ENCODE measurements at places on chromosomes 2 and 18.

DNA sequence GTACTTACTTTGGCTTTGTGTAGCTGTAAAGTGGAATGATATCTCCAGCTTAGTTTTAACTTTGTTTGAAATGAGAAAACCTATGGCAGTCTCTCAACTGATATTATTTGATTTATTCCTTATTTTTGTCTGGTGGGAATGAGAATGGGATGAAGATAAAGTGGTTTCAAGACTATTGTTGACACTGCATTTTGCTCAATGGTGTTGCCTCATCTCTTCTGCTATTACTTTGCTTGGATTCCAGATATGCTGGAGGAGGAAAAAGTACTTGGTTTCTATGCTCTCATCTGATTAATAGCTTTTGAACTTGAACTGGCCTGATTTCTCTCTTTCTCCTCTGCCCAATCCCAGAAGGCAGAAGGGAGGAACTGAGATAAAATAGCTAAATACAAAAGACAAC, 198.2 kb downstream of the CTNNA2 start:
- DNase-seq, result no peak

DNA sequence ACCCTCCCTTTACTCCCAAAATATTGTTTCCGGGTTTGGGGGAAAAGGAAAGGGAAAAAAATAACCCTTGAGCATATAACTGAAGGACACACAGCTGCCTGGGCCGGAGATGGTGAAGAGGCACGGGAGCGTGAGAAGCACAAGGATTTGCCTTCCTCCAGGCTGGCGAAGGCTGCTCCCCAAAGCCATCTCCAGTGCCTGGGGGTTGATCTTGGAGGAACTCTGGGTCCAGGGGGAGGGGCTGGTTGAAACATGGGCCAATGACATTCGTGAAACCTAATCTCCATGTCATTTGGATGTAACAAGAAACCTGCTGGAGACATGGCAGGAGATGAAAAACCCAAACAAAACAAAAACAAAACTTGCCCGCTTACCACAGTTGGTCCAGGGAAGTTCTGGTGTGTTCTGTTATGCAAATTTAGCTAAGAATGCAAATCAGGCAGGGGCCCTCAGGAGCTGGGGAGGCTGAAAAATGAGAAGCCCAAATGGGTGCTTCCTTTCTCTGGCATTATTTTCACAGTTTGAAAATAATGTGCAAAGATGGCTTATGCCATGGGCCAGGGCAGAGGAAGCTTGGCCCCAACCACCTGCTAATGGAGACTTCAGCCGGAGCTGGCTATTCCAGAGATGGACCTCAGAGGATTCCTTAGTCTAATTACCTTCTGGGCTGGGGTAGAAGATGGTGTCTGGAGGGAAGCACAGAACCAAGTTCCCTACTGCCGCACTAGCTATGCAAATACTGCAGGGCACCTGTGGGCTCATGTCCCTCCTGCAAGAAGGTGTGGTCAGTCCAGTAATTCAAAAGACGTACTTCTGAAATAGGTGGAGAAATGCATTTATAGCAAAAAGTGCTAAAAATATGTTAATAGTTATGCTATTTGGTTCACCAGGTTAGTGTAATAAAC, 180.9 kb downstream of the BCL2 start:
- DNase-seq, result no peak

DNA sequence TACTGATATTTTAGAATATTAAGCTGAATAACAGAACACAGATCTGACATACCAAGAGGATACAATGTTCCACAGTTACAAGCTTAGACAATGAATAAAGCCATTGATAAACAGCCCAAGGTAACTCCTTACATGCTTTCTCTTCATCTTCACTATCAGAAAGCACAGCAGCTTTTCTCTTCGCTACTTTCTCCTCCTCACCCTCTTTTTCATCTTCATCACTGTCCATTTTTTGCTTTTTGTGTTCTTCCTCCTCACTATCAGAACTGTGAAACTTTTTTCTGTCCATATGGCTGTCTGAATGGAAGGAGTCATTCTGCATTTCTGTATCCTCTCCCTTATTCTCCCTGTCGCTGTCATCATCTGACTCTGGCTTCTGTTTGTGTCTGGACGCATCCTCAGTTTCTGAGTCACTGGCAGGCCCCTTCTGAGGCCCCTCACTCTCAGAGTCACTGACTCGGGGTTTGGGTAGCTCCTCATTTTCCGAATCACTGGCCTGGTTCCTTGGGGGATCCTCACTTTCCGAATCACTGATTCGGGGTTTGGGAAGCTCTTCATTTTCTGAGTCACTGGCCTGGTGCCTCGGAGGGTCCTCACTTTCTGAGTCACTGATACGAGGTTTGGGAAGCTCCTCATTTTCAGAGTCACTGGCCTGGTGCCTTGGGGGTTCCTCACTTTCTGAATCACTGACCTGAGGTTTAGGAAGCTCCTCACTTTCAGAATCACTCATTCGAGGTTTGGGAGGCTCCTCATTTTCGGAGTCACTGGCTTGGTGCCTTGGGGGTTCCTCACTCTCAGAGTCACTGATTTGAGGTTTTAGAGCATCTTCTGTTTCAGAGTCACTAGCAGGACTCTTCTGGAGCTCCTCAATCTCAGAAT, 21.5 kb downstream of the IWS1 start:
- no peak for DNase-seq

DNA sequence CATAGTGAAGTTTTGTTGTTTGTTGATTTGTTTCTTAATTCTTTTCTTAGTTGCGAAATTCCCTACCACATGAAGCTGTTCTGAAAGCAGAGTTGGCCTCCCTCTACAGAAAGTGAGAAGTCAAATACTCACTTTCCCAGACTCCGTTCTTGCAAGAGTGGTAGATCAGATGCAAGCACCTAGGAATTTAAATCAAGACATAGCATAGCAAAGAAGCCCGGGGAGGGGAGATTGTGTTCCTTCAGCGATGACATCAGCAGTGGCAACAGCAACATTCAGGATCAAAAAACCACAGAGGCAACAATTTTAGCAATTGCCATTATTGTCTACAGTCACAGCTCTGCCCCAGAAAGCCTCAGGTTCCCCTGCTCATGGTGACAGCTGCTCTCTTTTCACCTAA, 580.0 kb downstream of the RNF144A start:
- DNase-seq, result no peak

DNA sequence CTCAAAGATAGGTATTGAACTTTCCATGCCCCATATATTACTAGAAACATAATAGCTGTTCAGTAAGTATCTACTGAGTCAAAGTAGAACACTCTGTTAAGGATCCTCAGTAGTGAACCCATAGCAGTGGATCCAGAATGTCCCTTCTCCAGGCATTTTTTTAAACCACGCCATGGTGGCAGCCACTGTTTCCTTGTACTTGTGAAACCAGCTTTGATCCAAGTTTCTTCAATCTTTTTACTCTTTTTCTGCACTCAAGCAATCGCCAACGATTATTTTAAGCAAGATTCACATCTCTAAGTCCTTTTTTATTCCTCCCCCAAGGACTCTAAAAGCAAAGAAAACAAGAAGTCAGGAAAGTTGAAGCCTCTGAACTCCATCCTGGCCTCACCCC, 291.2 kb upstream of the SLC14A2 start:
- no peak for DNase-seq

- peak; percentile 39 for DNase-seq
Observed at GRCh38 chr2:136117391-136117841, 533 bp downstream of the CXCR4 start.

DNA sequence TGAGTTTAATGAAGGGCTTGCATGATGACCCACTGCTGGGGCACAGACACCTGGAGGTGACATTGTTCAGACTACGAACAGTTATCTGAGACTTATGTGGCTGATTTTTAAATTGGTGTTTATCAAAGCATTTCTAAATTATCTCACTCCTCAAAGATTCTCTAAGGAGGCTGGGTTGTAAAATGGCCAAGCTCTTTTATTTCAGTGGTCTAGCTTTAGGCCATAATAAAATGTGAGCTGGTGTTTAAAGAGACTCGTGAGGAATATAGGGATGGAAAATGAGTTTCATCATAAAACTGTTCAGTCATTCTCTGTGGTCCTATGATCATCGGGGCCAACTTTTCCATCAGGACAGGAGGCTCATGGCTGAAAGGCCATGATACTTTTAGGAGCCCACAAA, 93.4 kb downstream of the SPP2 start:
- no peak for DNase-seq

- DNase-seq, result no peak
Observed at GRCh38 chr2:125313806-125314205, 1288.7 kb downstream of the CNTNAP5 start.

GRCh38 chr2:225164401-225165050, 122.3 kb upstream of the DOCK10 start:
- no peak for DNase-seq

DNA sequence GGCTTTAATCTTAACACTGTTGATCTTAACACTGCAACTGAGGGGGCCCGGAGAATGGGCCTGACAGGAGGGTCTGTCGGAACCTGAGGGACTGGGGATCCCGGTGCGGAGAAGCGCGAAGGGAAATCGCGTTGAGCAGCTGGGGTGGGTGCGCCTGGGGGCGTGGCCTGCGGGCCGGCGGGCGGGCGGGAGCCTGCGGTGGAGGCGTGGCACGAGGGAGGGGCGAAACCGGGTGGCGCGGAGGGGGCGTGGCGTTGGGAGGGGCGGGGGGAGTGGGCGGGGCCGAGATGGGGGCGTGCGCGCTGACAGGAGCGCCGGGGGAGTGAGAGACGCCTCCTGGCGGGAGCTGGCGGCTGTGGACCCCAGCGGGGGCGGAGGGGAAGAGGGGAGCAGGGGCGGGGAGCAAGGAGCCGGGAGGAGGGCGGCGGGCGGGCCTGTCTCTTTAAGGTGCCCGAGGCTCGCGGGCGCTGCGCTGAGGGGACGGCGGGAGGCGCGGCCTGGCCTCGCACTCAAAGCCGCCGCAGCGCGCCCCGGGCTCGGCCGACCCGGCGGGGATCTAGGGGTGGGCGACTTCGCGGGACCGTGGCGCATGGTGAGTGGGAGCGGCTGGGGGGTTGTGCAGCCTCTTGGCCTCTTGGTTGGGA, at the start of gene TWSG1:
Gene TWSG1, plus strand, starts transcription at position 445 of the 644 bp plus-strand sequence. CDS start 2,457 bp downstream, outside the sequence.
- DNase-seq, result peak; percentile 85

- DNase-seq, result peak; percentile 61
Observed at GRCh38 chr2:192194866-192195547, at the start of gene TMEFF2. Gene TMEFF2 (minus strand): TSS chr2:192194933. CDS start chr2:192194524, 409 bp downstream.

- no peak for DNase-seq
Observed at GRCh38 chr2:182245963-182246362, 180.9 kb downstream of the PDE1A start.

DNA sequence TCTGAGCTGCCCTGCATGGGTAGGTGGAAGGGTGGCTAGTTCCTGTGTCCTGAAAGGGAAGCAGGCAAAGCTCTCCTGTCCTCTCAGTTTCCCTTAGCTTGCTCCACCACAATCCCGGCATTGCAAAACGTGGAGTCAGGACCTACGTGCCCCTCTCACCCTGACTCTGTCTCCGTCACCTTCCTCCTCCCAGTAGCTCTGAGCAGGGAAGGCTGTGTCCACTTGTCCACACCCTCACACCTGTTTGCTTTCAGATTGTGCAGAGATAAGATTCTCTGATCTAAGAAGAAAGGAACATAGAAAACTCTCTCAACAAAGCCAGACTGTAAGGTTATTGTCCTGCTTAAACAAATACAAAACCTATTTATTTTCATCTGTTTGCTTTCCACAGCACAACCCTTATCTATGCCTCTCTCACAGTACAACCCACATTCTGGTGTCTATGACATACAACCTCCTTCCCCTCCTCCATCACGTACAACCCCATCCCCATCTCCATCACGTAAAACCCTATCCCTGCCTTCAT, 79.0 kb downstream of the ALPK2 start:
- DNase-seq, result no peak

- DNase-seq, result no peak
Observed at GRCh38 chr2:28155627-28156026, 237.0 kb upstream of the FOSL2 start.

DNA sequence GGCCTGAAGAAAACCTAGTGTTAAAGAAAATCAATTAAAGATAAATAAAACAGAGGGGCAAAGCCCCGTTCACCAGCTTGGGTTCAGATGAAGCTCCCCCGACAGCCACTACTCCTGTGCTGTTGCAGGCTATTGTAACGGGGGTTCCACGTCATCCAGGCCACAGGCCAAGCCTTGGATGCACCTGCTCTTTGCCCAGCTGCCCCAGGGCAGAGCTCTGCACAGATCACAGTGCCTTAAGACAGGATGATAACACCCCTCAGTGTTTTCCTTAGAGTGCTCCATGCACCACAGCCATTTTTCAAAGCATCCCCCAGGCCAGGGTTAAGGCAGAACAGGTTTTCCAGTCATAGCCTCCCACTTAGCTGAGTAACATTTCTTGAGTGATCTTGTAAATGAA, 32.0 kb downstream of the FASTKD2 start:
- no peak for DNase-seq

DNA sequence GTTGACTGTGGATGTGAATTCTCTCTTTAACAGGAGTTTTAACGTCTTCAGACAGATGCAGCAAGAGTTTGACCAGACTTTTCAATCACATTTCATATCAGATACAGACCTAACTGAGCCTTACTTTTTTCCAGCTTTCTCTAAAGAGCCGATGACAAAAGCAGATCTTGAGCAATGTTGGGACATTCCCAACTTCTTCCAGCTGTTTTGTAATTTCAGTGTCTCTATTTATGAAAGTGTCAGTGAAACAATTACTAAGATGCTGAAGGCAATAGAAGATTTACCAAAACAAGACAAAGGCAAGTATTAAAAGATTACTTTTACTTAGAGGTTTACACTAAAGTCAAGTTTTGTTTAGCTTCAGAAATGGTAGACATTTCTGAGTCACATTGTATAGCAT, 30.2 kb upstream of the TYMS start:
- DNase-seq, result no peak

GRCh38 chr2:220815698-220816097, 756.4 kb downstream of the EPHA4 start:
- no peak for DNase-seq

DNA sequence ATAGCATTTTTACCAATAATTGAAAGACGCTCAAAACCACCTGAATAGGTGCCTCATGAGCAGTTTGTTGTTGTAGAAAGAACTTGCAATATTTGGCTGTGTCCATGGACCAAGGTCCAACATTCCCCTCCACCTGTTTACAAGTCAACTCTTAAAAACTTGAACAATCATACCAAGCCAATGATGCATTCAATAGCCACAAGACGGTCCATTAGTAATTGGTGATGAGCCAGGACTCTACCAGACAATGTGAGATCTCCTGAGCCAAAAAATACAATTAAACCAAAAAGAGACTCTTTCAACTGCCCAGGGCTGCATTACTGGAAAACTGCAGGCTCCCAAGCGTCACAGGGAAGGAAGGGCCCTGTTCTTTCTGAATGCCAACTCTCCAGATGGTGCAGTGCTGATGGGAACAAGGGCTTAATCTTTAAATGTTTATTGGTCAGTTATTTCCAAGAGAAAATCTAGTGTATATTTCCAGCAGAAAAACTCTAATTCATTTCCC, 118.8 kb upstream of the EPB41L3 start:
- DNase-seq, result no peak

- no peak for DNase-seq
Observed at GRCh38 chr18:8153887-8154583, 455.2 kb upstream of the RAB12 start.

- no peak for DNase-seq
Observed at GRCh38 chr2:160469621-160470204, 23.9 kb downstream of the RBMS1 start.

DNA sequence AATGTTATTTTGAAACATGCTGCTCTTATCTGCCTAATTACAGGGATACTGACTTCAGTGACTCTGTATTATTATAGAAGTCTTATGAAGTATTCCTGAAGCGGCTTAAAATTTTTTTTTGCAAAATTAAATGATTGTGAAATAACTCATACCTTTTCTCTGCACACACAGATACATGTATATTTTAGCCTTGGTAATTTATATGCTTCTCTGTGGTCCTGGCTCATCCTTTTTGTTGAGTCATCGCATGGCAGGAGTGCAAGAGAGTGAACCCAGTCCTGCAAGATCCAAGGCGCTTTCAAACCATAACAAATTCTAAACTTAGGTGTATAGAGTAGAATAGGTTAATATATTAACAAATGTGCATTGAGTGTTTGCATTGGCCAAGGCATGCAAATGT, 8.6 kb downstream of the CCNT2 start:
- no peak for DNase-seq

Measured in activated T-cell treated with anti-CD3 and anti-CD28 coated beads for 48 hours (primary cell).